ENCODE measurements at places on chromosomes 3 and 15. TPM values are rescaled to one million over a fixed set of nuclear protein-coding genes. Genes with fewer than 3 reads are reported as not detected.

DNA sequence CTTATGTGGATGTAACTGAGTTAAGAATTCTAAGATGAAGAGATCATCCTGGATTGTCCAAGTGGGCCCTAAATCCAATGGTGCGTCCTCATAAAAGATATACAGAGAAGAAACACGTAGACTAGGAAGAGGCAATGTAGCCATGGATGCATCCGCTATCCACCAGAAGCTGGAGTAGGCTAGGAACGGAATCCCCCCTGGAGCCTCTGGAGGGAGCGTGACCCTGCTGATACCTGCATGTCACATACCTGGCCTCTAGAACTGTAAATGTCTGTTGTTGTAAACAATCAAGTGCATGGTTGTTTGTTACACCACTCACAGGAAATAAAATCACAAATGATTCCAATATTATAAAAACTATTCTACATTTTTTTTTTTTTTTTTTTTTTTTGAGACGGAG, 254.5 kb upstream of the RORA start:
- DNase-seq: no peak

GRCh38 chr3:63076357-63076756, 201.1 kb upstream of the CADPS start:
- DNase-seq: no peak

DNA sequence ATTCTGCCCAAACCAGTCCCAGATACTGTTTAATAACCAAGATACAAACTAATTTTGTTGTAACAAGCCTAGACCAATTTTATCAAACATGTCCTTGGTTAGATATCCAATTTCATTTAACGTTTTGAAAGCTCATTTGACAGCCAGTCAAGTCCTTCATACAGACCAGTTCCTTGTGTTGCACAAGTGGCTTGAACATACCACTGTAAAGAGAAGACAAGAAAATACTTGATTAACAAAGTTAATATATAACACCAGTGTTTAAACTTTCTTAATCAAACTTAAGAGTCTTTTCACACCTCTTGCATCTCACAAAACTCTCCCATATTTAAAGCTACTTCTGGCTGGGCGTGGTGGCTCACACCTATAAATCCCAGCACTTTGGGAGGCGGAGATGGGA, 16.0 kb downstream of the PDE12 start:
- no peak for DNase-seq

- DNase-seq: peak; percentile 29
Observed at GRCh38 chr3:120284747-120285507, at the start of gene GPR156. TSS of gene GPR156 (minus strand) at chr3:120285222. CDS start at chr3:120244098, 41,124 bp downstream.

GRCh38 chr3:151992326-151993041, 119.0 kb downstream of the SUCNR1 start:
- no peak for DNase-seq

GRCh38 chr15:71313806-71314205, 198.5 kb downstream of the THSD4 start:
- DNase-seq: no peak

DNA sequence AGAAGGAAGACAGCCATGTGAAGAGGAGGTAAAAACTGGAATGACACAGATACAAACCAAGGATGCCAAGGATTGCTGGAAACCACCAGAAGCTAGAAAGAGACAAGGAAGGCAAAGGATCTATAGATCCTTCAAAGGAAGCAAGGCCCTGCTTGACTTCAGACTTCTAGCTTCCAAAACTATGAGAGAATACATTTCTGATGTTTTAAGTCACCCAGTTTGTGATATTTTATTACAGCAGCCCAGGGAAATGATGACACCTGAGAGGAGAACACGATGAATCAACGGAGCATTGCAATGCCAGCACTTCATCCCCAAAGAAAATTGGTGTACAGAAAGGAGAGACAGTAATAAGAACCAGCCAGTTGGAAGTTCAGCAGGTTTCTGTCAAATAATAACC, 116.3 kb downstream of the MAGI1 start:
- DNase-seq: no peak

DNA sequence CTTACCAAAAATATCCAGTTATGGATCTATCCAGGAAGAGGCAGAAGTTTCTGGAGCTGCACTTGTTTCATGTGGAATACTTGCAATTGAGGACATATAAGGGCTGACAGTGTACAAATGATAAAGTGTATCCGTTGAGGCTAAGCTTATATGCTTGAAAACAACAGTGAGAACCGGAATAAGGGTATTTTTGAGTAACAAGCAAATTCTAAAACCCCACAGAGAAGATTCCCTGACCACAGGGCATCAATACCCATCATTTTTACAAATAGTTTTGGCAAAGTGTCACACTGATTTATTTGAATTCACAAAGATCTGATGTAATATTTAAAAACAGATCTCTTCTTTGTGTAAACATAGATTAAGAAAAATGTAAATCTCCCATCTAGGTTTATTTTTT, 208.4 kb downstream of the FMN1 start:
- DNase-seq: no peak

DNA sequence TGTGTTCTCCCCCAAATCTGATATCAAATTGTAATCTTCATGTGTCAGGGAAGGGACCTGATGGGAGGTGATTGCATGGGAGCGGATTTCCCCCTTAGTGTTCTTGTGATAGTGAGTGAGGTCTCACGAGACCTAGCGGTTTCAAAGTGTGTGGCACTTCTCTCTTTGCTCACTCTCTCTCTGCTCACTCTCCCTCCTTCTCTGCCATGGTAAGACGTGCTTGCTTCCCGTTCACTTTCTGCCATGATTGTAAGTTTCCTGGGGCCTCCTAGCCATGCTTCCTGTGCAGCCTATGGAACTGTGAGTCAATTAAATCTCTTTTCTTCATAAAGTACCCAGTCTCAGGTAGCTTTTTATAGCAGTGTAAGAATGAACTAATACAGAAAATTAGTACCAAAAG, 30.6 kb upstream of the OR5H6 start:
- no peak for DNase-seq

GRCh38 chr3:33313331-33313730, 36.1 kb downstream of the FBXL2 start:
- DNase-seq: no peak

- DNase-seq: no peak
Observed at GRCh38 chr3:56304069-56304468, 164.2 kb downstream of the ERC2 start.

DNA sequence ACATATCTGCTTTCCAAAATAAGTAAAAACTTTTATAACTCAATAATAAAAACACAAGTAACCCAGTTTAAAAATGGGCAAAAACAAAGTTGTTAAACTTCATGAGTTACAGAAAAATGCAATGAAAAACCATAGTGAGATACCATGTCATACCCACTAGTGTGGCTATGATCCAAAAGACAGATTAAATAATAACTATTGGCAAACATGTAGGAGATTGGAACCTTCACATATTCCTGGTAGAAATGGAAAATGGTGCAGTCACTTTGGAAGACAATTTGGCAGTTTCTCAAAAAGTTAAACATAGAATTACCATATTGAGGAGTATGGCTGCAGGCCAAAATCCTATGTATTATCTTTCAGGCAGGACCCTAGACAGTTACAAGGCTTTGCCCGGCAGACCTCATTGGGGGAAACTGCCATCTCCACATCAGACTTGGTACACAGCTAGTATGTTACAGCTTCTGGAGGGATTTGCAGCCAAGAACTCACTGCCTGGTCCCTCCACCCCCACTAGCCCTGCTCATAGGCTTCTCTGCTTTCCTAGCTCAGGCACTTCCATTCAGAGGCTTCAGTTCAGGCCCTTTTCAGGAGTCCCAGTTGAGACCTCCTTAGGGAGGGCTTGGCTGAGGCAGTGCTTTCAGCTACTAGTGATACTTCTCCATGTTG, 147.8 kb downstream of the NEK10 start:
- no peak for DNase-seq

DNA sequence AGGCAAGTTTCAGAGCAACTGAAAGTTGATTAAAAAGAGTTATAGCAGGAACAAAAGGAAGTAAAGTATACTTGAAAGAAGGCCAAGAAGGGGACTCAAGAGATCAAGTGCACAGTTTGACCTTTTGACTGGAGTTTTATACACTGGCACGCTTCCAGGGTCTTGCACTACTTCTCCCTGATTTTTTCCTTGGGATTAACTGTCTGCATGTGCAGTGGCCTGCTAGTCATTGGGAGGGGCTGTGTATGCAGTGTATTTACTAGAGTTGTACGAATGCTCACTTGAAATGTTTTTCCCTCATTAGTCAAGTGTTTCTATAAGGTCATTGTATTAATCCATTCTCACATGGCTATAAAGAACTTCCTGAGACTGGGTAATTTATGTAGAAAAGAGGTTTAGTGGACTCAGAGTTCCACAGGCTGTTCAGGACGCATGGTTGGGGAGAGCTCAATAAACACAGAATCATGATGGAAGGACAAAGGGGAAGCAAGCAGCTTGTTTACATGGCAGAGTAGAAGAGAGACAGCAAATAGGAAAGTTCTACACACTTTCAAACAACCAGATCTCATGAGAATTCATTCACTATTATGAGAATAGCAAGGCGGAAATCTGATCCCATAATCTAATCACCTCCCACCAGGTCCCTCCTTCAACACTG, 571.8 kb downstream of the ZPLD1 start:
- DNase-seq: peak; percentile 29

DNA sequence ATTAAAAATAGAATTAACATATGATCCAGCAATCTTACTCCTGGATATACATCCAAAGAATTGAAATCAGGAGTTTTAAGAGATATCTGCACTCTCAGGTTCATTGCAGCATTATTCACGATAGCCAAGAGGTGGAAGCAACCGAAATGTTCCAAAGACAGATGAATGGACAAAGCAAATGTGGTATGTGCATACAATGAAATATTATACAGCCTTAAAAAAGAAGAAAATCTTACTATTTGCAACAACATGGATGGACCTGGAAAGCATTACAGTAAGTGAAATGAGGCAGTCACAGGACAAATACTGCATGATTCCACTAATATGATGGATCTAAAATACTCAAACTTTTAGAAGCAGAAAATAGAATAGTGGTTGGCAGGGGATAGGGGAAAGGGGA, 9.3 kb upstream of the TMEM158 start:
- no peak for DNase-seq

- no peak for DNase-seq
Observed at GRCh38 chr3:194675680-194676079, 3.7 kb upstream of the LSG1 start.

- no peak for DNase-seq
Observed at GRCh38 chr15:64521201-64521600, 60.8 kb downstream of the ZNF609 start.

- DNase-seq: no peak
Observed at GRCh38 chr15:49168016-49168415, 2.0 kb upstream of the GALK2 start.

CFAP100 gene
- 1.7 TPM for polyA plus RNA-seq

PRTG gene
- polyA plus RNA-seq: 15.8 TPM

POC1A gene
- 10.5 TPM for polyA plus RNA-seq

COL6A5 gene
- polyA plus RNA-seq: 0.07 TPM

ACSBG1 gene
- 1.4 TPM for polyA plus RNA-seq

SLITRK3 gene
- 0.23 TPM for polyA plus RNA-seq

HESX1 gene
- polyA plus RNA-seq: 4.5 TPM

MRPS11 gene
- 47.2 TPM for polyA plus RNA-seq

CIDEC gene
- not detected for polyA plus RNA-seq

LARP6 gene
- polyA plus RNA-seq: 15.5 TPM

AP2M1 gene
- polyA plus RNA-seq: 380 TPM

Measured in left kidney (tissue), 8 donors.